Left hindlimb (tissue), 1 donor: ENCODE measurements at places on chromosomes 6 and 20.

DNA sequence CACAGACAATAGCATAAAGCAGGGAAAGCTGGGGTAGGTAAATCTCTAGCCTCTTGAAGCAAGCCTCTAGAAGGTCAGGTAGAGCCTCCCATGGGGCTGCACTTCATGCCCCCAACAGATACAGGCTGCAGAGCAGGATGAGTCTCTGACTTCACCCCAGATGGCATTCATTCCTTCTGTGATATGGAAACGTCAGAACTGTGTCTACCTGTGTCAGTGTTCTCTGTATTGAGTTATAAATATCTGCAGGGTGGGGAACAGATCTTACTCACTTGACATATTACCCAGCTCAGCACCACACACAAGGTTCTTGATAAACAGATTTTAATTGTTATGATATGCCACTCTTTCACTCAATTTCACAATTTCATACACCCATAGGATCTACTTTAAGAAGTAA is 2.1 kb downstream of the LGSN start:
- no peak for DNase-seq

GRCh38 chr20:34629342-34629741 is 47.5 kb downstream of the PIGU start:
- DNase-seq: no peak

- no peak for DNase-seq
Observed at GRCh38 chr20:4081421-4081820, 66.1 kb upstream of the RNF24 start.

- DNase-seq: no peak
Observed at GRCh38 chr6:36133912-36134311, 3.6 kb downstream of the MAPK13 start.

GRCh38 chr20:14860410-14860814 is 523.0 kb upstream of the FLRT3 start:
- DNase-seq: no peak

DNA sequence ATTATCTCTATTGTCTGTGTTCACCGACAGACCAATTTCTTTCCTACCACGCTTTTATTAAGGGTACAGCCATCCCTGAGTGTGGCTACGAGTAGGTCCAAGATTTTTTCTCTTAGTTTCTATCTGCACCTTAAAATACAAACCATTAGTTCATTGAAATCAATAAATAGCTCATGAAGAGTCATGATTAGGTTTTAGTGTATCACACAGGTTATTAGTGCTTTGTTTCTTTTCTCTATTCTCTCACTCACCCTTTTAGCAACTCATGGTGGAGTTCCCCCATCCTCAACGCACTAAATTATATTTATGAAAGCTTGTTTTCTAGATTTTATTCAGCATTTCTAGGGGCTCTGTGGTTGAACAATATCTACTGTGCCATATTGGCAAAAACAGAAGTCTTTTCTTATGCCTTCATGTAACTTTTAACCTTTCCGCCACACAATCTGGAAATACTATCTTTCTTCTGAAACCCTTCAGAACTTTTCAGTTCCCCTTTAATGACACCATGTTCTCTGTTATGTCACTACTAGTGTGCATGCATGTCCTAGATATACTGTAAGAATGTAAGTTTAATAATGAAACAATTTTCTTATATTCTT is 128.2 kb upstream of the LAMA2 start:
- DNase-seq: no peak

DNA sequence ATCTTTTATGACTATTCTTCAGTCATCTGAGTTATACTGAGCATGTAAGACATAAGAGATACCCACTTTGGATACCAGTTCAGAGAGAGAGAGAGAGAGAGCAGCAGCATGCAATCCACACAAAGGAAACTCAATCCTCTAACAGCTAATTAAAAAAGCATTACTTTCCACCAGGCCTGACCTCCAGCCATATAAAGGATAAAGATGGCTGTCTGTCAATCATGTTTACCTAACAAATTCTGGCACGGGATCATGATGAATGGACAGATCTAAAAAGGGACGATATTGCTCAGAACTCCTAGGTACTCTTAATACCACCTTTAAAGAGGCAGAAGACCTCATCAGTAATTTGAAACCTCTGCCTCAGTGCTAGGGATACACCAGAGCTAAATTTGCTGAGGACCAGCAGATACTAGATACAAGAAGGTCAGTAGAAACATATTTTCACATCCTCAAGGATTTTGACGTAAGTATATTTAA is 159.2 kb downstream of the RPS12 start:
- no peak for DNase-seq

DNA sequence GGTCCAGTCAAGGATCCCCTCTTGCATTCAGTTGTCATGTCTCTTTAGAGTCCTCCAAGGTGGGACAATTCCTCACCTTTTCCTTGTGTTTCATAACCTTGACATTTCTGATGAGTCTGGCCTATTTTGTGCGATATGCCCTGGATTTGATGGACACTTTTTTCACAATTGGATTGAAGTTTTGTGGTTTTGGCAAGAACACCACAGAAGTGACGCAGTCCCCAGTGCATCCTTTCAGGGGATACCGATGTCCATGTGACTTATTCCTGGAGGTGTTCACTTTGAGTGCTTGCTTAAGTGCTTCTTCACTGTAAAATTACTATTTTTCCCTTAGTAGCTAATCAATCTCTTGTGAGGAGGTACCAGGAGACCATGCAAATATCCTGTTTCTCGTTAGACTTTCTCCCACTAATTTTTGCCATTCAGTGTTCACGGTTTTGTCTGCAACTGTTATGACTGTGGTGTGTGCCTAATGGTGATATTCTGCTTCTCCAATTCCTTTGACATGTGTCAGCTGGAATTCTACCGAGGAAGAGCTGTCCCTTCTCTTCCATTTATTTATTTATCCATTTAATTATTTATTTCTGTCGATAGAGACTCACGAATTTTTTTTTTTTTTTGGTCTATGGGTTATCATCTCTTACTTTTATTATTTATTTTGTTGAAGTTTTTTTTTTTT is 30.8 kb downstream of the BPIFB4 start:
- no peak for DNase-seq

DNA sequence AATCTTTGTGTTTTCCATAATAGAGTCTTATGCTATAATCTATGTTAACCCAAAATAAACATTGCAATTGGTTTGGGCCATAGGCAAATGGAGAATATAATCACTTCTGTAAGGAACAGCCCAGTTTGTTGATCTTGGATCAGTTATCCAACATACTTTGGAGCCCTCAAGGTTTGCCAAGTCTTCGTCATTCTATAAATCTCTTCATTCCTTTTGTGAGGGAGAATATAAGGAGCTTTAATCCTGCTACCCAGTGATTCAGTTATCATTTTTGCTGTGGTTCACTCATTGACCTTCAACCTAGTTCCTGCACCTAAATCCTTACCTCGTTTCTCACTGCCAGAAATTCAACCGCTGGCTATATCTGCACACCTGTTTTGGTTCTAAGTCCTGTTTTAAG is 500.3 kb upstream of the PTCHD4 start:
- no peak for DNase-seq

DNA sequence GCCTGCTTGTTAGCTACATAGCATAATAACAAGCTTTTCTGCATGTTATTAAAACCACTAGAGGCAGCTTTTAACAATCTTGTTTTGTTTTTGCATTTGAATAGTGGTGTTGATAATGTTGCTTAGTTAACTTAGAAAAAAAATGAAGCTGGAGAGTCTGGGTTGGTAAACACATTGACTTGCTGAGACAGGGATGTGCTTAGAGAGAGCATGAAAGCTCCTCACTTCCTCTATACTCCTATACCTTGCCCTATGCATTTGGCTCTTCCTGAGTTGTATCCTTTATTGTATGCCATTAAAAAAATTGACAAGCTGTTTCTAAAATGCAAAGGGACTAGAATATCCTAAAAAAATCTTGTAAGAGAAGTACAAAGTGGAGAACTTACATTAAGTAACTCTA is 13.6 kb downstream of the FAM83B start:
- no peak for DNase-seq

DNA sequence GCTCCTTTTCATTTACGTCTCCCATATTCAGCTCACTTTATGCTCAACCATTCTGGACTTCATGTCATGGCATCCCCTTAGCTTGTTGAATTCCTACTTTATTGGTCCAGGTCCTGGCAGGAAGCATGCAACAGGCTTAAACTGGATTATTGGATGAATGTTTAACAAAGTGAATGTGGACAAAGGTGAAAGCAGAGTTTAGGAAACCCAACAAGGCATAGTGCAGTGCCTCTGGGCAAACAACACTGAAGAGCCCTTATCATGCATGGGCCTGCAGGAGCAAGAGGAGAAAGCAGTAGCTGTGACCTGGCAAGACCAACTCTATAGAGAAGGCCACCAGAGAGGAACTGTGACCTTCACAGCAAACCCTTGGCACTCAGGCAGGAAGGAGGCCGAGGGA is 5.3 kb upstream of the ANKRD66 start:
- no peak for DNase-seq

- no peak for DNase-seq
Observed at GRCh38 chr6:6569096-6569810, 19.3 kb upstream of the LY86 start.

DNA sequence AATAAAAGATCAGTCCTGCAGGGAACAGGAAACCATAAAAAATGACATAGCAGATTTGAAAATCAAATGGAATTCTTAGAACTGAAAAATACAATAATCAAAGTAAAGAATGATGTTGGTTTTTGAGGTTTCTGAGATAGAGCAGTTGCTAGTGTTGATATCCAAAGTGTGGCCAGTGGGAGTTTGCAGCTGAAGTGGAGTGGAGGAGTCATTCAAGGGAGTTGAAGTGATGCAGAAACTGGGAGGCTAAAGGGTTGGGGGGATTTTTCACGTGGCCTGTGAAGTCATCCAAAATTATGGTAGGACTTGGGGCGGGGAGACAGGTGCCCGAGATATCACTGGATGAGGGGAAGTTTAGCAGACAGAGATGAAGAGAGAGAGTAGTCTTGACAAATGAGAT is 123.6 kb downstream of the CDC5L start:
- no peak for DNase-seq

GRCh38 chr6:53869964-53870363 is 75.2 kb downstream of the LRRC1 start:
- no peak for DNase-seq

DNA sequence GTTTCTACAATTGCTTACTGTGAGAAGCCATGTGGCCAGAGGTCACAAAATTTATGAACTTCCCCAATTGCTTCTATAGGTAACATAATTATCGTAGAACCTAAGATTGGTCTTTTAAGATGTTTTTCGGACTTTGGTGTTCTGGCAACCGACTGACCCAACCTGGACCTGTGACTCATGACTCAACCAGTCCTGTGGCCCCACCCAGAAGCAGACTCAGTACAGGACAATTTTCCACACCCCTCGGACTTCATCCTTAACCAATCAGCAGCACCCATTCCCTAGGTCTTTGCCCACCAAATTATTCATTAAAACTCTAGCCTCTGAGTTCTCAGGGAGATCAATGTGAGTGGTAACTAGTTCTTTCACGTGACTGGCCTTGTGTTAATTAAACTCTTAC is 26.4 kb upstream of the AKAP12 start:
- no peak for DNase-seq

GRCh38 chr20:36269507-36269906 is 33.2 kb downstream of the AAR2 start:
- no peak for DNase-seq

- DNase-seq: no peak
Observed at GRCh38 chr6:88666901-88667300, 296.5 kb downstream of the RNGTT start.

DNA sequence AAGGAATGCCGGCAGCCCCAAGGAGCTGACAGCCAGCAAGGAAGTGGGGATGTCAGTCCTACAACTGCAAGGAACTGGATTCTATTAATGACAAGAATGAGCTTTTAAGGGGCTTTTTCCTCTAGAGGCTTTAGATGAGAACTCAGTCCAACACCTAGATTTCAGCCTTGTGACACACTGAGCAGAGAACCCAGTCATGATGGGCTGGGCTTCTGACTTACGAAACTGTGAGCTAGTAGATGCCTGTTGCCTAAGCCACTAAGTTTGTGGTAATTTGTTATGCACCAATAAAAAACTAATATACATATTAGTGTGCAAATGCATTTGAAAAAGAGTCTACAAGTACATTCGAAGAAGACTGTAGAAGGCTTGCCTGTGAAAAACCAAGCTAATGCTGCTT is 263.3 kb downstream of the SOX4 start:
- no peak for DNase-seq

DNA sequence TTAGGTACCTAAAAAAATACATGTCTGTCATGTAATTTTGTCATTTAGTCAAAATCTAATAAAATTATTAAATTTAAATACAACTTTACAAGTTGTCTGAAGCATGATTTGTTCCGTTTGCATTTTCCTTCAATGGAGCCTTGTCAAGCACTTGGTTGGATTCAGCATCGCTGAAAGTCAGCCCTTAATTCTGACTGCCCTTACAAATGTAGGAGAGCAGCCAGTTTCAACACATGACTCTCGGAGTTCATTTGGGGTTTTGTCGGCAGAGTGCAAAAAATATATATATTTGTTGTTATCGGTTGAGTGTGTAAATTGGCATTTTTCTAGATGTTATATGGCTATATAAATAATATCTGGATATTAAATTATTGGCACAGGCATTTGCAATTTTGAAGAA is 180.6 kb downstream of the RPS12 start:
- no peak for DNase-seq

DNA sequence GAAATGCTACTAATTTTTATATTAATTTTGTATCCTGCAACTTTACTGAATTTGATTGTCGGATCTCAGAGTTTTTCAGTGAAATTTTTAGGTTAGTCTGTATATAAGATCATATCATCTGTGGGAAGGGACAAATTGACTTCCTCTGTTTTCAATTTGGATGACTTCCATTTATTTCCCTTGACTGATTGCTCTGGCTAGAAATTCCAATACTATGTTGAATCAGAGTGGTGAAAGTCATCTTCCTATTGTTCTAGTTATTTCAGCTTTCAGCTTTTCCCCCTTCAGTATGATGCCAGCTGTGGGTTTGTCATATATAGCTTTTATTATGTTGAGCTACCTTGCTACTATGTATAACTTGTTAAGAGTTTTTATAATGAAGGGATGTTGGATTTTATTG is 771.2 kb downstream of the KIF16B start:
- DNase-seq: no peak

GRCh38 chr20:9578594-9578993 is 64.2 kb downstream of the LAMP5 start:
- DNase-seq: no peak

- no peak for DNase-seq
Observed at GRCh38 chr6:36526066-36526465, 21.2 kb downstream of the STK38 start.

- no peak for DNase-seq
Observed at GRCh38 chr6:90222724-90223198, 73.9 kb downstream of the BACH2 start.

GRCh38 chr20:6954219-6954618 is 186.7 kb downstream of the BMP2 start:
- DNase-seq: no peak

- no peak for DNase-seq
Observed at GRCh38 chr20:13749811-13750210, 34.9 kb downstream of the ESF1 start.
